ENCODE measurements at places on chromosomes 1 and 21.

DNA sequence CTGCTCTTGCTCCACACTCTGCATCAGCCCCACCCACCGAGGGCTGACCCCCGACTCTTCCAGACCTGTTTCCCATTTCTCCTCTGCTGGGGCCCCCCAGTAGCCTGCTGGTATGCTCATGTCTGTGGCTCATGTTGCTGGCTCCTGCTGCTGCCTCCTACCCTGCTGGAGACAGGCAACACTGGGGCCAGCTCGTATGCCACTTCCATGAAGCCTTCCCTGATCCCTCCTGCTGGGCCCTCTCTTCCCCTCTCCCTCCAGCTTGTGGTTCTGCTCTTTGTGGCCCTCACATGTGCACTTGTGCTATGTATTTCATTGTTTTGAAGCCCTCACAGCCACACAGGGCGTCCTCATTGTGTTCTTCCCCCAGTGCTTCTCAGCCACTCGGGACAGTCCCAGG is 40.5 kb downstream of the CNN3 start:
- DNase-seq = no peak

GRCh38 chr1:97668945-97669344 is 251.9 kb downstream of the DPYD start:
- peak; percentile 62 for DNase-seq

DNA sequence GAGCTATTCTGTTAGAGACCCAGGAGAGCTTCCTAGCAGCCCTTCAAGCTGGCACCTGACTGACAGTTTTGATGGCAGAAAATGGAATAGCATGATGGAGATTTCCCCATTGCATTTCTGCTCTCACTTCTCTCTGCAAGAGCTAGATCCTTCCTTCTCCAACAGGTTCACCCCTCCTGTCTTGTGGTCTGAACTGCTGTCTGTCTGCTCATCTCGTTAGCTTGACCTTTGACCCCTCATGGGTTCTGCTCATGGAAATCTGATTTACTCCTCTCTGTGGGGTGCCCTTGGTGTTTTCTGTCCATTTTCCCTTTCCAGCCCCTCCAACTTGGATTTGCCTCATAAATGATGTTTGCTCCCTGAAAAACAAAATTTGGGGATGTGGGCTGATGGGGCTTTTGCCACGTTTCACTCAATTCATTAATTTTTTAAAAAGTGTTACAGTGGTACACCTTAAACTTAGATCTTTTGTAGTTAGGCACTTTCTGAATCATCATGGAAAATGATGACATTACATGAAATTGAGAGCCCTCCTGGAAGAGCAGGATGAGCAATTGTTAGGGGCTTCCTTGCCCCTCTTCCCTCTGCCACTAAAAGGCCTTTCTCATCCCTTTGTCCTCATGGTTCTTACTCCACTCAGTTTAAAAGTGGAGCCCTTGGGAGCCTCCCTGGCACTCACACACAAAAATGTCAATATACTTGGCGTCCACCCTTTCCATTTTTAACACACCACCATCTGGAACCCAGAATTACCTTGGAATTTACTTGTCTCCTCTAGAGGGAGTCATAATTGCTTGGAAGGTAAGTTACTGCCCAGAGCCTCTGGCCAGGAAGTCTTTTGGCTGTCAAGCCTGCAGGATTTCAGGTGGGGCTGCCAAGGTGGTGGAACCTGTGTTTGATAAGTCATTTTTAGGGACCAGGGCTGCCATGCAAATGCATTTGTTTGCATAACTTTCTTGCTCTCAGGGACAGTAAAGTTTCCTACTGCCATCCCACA is 31.9 kb upstream of the IL19 start:
- DNase-seq = peak; percentile 63

DNA sequence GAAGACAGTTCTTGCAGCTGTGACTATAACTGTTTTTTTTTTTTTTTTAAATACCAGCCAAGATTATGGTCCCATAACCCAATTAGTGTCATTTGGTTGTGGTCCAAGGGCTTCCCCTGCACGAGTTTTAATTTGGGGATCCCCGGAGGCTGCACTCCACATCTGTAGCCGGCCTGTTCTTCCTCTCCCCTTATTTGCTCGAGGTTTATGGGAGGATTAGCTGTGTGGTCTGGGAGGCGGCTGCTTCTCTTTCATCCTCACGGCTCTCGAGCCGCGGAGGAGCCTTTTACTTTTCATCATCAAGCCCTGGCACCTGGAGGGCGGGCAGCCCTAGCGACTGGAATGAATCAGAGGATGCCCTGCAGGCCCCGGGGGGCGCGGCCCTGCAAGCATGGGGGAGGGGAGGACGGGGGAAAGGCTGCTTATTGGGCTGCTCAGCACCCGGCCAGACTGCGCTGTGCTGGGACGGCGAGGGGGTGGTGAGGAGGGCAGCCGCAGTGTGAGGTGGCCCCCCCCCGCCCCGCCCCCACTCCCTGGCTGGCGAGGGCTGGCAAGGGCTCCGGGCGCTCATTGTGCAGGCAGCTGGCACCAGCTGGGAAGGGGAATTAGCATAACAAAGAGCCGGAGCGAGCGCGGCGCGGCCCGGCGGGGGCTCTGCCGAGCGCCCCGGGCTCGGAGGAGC is 18.5 kb downstream of the SERTAD4 start:
- DNase-seq = peak; percentile 75

DNA sequence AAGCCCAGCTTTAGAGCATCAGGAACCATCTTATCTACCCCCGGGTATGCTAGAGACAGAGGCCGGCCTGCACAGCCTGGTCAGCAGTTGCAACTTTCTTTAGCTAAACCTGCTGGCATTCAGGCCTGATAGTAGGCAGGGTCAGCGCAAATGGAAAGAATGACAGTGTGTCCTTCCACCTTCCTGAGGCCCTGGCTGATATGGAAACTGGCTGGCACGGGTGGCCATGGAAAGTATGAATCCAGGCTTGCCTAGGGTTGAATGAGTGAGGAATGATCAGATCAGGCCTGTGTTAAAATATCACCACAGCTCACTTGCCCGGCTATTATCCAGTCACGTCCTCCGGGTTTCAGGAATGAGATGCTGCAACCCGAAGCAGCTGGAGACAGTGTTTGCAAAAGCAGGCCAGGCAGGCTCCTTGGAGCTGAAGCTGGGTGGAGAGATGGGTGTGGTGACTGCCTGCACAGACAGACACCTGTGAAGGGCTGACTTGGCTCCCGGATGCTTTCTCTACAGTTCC is 34.7 kb downstream of the RCAN1 start:
- no peak for DNase-seq

DNA sequence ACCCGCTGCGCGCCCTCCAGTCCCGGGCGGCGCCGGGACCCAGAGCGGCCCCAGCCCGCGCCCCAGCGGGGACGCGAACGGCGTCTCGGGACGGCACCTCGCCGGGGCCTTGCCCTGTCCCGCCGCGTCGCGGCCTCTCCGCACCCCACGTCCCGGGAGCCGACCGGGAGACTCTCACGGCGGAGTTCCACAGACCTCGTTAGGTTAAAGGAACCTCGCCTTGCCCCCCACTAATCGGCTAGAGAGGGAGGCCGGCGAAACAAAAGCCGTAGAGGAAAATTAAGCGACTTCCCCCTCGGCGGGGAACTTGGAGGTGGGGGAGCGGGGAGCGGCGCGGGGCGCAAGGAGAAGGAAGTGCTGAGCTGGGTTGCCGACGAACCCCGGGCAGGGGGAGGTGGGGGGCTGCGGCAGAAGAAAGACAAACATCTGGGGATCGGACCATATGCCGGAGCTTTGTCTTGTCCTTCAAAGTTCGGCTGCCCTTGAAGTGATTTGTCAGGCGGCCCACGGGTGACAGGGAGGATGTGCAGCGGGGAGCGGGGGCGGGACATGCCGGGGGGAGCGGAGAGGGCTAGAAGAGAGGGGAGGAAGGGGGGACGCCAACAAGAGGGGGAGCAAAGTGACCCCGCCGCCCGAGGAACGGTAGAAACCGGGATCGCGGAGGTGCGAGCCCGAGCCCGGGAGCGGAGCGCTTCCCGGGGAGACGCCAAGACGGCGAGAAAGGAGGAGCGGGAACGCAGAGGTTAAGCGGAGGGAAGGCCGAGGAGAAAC is 120.0 kb upstream of the RRP15 start:
- DNase-seq = peak; percentile 46

GRCh38 chr21:29133796-29134195 is 3.4 kb downstream of the MAP3K7CL start:
- DNase-seq = no peak

DNA sequence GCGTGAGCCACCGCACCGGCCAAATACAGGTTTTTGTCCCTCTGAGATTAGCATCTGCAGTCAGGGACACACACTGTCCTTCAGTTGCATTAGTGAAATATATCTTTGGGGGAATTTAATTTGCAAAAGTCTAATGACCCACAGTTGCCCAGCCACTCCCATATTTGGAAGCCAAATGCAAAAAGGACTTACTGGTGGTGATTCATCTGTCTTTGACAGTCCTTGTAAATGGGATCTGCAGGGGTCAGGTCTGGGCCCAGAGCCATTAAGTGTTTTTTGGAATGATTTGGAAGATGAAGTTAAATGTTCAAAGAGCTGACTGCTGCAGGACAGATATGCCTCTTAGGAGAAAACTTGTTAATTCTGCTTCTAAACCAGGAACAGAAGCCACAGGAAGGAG is 44.6 kb upstream of the DNASE2B start:
- no peak for DNase-seq

- DNase-seq = no peak
Observed at GRCh38 chr1:207844371-207844770, 66.6 kb downstream of the CD34 start.

DNA sequence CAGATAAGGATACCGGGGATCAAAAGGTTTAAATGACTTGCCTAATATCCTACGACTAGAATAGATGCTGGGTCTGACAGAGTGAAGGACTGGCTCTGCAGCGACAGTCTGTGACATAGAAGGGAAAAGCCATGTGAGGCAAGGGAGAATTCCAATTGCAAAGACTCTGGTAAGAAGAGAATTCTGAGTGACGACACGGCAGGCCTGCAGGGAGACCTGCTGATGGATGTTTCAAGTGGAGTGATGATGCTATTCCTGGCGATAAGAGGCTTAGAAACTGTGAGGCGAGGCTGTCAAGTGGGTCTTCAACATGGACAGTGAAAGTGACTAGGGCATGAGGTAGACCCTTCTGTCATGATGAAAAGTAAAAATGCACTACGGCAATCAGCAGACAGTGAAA is 176.6 kb upstream of the PBX1 start:
- DNase-seq = no peak

- DNase-seq = no peak
Observed at GRCh38 chr1:76725864-76726619, 141.2 kb upstream of the ST6GALNAC5 start.

DNA sequence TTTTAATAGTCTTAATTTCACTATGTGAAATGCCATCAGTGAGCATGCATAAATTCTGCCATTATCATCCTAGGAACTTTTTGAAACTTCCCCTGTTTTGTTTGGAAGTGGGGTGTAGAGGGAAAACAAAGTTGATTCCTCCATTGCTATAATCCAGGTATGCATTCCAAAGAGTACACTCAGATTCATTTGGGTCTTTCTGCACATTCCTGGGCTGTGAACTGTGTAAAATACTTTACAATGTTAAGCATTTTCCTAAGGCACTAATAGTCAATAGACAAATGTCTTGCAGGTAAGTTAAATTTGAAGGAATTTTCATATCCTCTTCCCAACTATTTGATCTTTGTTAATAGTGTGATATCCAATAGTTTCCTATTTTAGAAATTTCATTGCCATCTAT is 36.2 kb downstream of the SGIP1 start:
- DNase-seq = no peak
